Activated CD4-positive, alpha-beta T cell treated with anti-CD3 and anti-CD28 coated beads, Interleukin-2, amount 10 ng/mL, durations not matched to agents 7 days and 5 days (primary cell): ENCODE measurements at places on chromosomes 4 and X.

GRCh38 chrX:87063642-87064041 is 454.0 kb upstream of the KLHL4 start:
- DNase-seq, result no peak

- no peak for DNase-seq
Observed at GRCh38 chr4:150896497-150896896, 118.6 kb downstream of the LRBA start.

GRCh38 chrX:128464116-128464515 is 411.9 kb upstream of the ACTRT1 start:
- no peak for DNase-seq

DNA sequence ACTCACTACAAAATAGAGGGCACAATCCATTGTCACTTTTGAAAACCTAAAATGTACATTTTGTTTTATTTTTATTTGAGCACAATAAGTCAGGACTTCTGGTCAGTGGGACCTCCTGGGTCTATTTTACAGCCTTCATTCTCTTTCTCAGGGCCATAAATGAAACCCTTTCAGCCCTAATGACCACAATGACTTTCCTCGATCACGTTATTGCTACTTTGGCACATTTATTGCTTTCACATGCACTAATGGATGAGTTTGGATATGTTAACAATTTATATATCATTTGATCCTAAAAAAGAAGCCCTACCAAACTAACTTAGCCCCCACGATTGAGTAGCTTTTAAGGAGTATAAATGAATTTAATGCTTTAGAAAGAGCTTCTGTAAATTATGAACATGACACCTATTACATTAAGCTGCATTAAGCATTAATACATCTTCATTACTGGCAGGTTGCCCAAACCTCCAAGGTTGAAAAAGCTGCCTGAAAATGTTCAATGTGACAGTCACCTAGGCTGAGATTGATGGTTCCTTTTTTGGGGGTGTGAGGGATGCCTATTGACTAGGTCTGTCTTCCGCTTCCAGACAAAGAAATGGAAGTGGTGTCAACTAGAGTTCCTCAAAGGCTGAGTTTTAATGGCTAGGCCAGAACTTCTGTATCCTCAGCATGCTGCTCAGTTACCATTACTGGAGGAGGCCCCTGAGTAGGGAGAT is 296.4 kb downstream of the GPAT3 start:
- DNase-seq, result no peak

- DNase-seq, result no peak
Observed at GRCh38 chr4:151227172-151227571, 49.8 kb upstream of the PRSS48 start.

GRCh38 chr4:159290321-159291030 is 187.6 kb downstream of the RAPGEF2 start:
- DNase-seq, result no peak

GRCh38 chr4:168695288-168695687 is 198.4 kb downstream of the PALLD start:
- no peak for DNase-seq

DNA sequence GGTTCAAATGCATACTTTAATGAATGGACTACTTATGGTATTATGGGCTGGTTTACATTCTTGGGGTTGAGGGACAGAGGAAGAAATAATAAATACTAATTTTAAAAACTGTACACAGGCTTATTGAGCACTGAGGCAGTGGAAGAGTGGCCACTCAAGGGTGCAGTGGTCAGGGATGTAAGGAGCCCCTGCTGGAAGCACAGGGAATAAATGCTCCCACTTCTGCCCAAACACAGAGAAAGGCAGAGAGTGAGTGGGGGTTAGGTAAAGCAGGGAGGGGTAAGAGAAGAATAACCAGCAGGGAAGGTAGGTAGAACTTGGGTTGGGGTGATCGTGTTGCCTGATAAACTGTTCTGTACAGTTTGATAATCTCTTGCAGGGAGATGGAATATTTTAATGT is 60.0 kb downstream of the GAB1 start:
- DNase-seq, result no peak

GRCh38 chrX:132023896-132024386 is 839 bp downstream of the STK26 start:
- DNase-seq, result peak; percentile 54

- DNase-seq, result no peak
Observed at GRCh38 chr4:142281999-142282398, 564.1 kb downstream of the INPP4B start.

- DNase-seq, result peak; percentile 38
Observed at GRCh38 chrX:51459125-51459524, 37.3 kb downstream of the NUDT11 start.

DNA sequence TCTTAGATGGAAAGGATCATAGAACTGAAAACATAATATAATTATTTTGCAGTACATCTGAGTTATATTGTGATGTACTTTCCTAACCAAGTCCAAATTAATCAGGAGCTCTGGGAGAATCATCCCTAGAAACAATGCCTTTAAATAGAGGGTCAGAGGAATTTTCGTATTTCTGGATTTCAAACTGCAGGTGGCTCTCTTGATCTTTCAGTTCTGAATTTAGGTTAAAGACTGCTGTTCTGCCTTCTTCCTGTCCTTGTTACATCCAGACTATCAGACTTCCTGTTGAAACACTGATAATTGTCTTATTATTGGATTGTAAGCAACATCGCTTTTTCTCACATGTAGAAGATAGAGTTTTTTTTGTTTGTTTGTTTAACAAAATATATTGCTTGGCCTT is 142.7 kb downstream of the RPA4 start:
- no peak for DNase-seq

DNA sequence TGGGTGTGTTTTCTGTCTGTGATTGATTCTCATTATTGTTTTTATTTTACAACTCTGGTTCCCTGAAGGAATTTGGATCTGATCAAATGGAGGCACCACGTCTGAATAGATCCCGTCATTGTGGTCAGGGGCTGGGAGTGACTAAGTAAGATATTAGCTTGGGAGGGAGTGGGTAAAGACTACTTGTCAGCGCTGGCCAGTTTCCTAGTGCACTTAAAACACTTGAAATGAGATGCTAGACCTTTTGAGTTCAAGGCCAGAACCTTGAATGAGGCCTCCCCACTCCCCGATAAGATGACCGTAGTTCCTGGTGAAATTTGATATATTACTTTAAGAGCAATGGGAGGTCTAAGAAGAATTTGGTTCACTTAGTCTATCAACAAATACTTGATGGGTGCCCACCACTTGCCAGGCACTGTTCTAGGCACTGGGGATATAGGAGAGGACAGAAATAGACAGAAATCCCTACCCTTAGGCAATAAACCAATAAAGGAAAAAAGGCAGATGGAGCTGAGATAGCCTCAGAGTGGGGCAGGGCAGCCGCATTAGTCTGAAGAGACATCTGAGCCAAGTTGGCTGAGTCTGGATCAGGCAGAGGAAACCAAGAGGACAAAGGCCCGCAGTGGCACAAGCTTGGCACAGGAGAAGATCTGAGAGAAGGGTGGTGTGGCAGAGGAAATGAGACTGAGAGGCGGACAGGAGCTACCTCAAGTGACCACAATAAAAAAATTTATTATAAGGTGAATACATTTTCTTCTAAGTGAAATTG is 11.8 kb downstream of the FAM184B start:
- no peak for DNase-seq

DNA sequence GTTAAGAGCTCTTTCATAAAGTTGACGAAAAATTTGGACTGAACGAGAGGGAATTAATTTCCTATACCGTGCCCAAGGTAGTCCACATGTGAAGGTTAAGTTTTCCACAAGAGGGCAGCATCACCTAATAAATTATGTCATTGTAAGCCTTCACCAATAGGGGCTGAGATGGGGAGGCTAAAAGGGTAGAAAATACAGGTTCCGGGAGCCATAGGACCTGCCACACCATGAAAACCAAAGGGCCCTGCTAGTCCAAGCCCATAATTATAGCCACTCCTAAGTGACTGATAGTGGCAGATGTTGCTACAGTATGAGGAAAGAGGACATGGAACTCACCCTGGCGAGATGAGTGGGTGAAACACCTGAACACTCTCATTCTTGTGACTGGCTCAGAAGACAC is 122.2 kb downstream of the SHROOM4 start:
- DNase-seq, result peak; percentile 7

DNA sequence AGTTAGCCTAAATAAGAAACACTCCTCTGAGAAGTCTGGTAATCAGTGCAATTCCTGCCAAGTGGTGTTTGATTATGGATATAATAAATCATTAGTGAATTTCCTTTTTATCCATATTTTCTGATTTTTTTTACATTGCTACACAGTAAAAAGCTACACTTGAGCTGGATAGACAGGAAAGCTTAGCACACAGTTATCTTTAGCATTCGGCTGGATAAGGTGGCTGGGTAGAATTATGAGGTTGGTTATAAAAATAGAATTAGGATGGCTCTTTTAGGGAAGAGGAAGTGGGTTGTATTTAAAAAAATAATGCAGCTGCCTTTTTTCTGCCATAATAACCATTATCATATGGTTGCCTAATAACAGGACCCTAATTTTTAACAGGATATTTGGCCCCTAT is 460.6 kb downstream of the NAF1 start:
- no peak for DNase-seq

GRCh38 chr4:184237612-184238011 is 19.9 kb upstream of the ENPP6 start:
- peak; percentile 68 for DNase-seq

GRCh38 chr4:123351713-123352112 is 44.9 kb upstream of the SPRY1 start:
- no peak for DNase-seq

GRCh38 chr4:6439120-6439762 is 33.2 kb downstream of the PPP2R2C start:
- DNase-seq, result no peak

DNA sequence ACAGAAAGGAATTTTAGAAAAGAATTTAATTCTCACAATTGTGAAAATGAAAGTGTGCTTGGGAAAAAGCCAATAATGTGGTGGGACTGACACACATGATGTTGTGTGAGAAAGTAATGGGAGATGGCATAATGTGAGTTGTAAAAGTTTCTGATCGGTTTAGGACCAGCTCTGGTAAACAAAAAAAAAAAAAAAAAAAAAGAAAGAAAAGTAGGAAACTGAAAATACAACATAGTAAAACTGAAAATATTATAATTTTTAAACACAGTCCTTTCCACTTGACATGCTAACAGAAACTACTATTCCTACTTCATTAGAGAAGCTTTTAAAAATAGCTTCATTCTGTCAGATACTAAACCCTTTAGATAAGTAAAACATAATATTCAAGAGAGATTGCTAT is 28.2 kb downstream of the RAP1GDS1 start:
- no peak for DNase-seq

GRCh38 chrX:134925551-134925950 is 65.2 kb upstream of the SMIM10 start:
- no peak for DNase-seq

DNA sequence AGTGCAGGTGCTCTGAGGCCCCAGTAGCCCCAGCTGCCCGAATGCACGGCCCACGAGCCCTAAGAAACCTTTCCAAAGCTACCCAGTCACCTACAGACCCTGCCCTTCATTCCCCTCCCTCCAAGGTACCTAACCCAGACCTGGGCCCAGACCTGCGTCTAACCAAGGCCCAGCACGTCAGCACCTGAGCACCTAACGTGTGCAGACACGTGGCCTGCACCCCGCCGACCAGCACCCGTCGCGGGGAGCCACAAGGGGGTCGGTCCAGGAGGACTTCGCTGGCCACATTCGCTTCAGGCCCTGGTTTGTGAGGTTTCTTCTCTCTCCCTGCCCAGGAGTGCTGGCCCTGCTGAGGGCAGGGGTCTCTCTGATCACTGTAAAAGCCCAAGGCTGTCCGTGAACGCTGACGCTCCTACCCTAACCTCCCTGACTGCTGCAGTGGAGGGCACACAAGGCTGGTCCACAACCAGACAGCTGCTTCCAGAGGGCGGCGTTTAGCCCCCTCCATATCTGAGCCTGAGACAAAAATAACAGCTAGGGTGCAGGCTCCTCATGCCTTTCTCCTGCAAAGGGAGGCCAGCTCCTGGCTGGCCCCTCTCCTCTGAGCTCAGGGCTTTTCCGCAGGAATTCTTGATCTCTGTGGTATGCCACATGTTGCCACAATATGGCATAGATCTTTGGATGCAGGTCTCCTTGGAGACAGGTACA is 31.8 kb downstream of the WDR1 start:
- no peak for DNase-seq

DNA sequence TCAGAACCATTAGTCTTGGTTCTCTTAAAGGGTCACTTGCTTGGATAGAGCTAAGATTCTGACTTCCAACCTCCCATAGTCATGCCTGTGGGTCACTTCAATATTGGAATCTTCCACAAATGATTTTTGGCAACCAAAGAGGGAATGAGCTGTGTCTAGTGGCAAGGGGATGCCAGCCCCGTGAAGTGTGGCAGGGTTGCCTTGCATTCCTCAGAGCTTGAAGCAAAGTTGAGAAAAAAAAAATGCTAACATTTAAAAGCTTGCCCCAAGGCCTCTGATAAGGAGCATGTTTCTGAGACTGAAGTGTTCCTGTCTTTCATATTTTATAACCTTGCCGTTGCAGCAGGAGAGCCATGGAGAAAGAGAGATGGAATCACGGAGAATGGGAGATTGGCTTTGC is 120.2 kb downstream of the PAPSS1 start:
- no peak for DNase-seq

- DNase-seq, result no peak
Observed at GRCh38 chr4:124209211-124209610, 503.3 kb downstream of the ANKRD50 start.

DNA sequence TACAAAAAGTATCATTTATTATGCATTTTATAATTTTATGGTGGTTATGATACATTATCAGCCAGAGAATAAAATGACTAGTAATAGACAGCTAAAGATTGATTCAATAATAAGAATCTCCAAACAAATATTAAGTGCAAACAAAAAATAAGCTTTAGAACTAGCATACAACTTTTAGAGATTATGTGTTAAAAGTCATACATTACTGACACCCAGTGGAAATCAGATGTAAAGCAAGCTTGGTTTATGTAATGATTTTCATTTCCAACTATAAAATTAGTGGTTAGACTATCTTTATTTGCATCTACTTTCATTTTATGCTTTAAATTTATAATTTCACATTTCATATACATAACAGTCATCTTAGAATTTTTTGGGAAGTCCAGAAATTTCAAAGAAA is 57.7 kb downstream of the IL13RA2 start:
- no peak for DNase-seq

DNA sequence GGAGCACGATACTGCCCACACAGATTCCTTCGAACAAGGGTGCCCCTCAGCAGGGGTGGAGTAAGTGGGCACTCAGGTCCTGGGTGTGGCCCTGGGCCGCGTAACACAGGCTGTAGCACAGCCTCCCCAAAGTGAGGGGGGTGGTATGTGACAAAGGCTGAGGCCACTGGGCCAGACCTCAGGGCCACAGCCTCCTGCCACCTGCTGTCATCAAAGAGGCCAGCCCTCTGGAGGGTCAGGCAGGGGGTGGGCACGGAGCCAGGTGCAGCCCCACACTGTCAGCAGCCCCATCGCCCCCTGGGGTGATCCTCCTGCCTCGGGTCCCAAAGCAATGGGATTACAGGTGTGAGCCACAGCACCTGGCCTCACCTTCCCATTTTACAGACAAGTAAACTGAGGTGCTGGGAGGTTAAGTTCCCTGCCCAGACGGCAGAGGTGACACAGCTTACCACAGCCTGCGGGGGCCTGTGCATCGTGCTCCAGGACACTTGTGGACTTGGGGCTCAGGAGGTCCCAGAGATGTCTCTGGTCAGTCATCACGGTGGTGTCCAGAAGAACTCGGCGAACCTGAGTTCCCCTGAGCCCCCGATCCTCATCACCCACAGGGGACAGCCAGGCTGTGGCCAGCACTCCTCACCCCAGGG is 27.5 kb upstream of the MXD4 start:
- no peak for DNase-seq

GRCh38 chr4:14410516-14410915 is 591.8 kb upstream of the CPEB2 start:
- DNase-seq, result no peak
